Activated T-helper 1 cell treated with anti-CD3 and anti-CD28 coated beads, Interleukin-2, amount 50 U/mL, for 16 hours (primary cell): ENCODE measurements at places on chromosomes 4 and X.

GRCh38 chrX:2145692-2146367 lies 354.9 kb downstream of the DHRSX start:
- DNase-seq, result no peak

DNA sequence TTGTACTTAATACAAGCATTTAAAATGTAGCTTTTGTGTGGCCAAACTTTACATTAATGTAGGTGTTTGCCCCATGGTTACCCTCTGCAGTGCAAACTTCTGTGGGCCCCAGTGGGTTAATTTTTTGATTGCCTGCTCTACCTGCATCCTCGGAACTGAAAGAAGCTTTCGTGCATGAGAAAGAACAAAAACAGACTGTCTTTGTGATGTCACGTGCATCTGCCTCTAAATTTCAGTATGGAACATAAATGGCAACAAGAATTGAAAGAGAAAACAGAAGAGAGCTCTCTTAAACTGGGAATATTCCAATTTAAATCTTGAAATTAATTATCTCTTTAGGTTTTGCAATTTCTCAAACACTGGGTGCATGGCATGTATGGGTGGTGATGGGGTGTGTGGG lies 182.4 kb upstream of the LCORL start:
- no peak for DNase-seq

- DNase-seq, result no peak
These were observed 12.6 kb downstream of the ELF4 start for GRCh38 chrX:130097507-130098209.

DNA sequence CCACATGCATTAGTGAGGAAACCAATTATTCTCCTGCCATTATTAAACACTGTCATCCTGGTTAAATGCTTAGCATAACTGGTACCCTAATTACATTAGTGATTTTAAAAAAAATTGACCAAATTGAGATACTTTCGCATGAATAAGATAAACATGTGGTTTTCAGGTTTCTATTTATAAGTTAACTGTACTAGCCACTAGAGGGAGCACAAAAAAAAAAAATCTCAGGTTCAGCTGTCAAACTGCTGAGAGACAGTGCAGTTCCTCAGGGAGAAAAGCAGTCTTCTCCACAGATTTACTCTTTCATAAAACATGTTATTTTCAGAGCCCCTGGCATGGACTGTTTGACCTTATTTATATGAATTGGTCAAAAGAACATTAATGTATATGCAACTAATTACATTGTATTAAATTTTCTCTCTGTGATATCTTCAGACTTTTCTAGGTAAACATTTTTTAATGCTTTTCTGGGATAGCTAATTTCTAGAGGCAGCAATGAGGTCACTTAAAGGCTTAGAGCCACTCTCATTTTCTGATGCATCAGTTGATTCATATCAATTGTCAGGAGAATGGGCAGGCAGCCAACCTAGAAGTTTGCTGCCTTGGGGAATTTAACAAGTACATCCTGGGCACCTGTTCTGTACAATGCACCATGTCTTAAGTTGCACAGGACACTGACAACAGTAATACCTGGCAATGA lies 167.5 kb downstream of the CDS1 start:
- no peak for DNase-seq
